Activated CD8-positive, alpha-beta memory T cell treated with anti-CD3 and anti-CD28 coated beads for 1 hour (primary cell): ENCODE measurements at places on chromosomes 7 and 10.

GRCh38 chr10:97023401-97024167, 162.2 kb downstream of the SLIT1 start:
- no peak for DNase-seq

DNA sequence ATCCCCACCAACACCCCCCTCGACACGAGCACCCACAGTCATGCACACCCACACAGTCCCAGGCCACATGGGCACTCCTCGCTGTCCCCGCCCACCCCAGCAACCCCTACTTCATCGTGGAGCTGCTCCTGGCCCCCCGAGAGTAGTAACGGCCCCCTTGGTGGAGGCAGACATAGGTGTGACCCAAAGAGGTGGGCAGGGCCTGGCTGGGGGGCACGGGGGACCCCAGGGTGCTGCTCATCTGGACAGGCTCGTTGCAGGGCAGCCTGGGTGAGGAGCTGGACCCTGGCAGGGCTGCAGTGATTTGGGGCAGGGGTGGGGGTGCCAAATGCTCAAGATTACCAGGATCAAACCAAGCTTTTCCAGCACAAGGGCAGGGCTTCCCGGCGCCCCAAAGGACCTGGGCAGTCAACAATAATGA, 42.4 kb upstream of the ZMIZ1 start:
- no peak for DNase-seq

DNA sequence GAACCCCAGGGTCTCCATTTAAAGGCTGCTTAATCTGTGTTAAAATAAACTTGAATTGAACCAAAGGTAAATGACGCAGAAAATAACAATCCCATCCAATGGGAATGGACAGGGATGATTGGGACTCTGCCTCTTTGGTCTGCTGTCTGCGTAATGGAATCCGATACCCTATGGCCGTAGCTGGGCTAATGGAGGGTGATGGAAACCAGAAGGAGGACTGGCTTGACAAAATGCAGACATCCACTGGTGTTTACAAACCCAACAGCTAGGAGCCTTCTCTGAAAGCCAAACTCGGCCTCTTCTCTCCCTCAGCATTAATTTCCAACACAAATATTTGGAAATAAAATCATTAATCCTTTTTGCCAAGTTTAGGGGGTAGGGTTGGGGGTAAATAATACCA, 162.2 kb upstream of the CHST15 start:
- DNase-seq = no peak

GRCh38 chr10:21260066-21260465, 265.4 kb downstream of the SKIDA1 start:
- DNase-seq = no peak

GRCh38 chr7:85016286-85016685, 170.6 kb downstream of the SEMA3D start:
- no peak for DNase-seq

DNA sequence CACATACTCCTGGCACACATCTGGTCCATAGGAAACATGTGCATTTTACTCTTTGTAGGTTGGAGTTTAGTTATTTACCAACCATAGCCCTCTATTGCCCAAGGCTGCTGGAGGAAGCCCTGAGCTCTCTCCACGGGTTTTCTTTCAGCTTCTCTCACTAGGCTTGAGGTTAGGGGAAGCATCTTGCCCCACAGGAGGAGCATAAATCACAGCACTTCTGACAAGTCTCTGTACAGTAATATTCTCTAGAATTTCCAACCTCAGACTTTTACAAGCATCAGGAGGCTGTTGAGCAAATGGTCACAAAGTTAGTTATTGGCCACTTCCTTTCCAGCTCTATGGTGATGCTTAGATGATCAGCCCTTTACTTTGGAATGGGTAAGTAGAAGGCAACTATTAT, 122.9 kb upstream of the GLI3 start:
- no peak for DNase-seq

DNA sequence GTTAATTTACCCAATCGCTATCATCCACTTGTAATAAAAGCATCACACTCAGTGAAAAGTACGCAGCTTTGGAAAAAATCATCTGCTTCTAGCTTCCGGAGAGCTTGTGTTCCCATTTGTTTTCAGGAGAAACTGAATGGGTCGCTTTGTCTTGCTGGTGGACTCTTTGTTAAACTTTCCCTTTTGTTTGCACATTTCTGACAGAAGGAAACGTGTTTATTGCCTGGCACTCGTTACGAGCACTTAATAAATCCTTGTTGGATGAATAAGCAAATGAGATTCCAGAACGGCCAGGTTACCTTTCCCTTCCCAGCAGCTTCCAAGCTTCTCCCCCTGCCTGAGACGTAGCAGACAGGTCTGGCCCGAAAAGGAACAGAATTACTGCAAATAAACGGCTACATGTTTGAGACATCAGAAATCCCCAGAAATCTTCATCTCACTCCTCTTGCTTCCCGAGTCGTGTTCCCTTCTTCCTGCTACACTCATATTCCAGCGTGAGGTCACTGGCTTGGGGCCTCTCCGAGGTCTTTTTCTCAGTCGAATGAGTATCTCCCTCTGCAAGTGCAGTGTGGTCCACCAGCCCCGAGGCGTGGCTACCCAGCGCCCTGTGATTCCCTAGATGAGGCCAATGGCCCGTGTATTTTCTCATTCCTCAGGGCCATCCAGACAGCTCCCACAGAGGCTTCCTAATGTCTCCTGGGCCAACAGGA, 167.2 kb downstream of the FRMD4A start:
- DNase-seq = no peak

DNA sequence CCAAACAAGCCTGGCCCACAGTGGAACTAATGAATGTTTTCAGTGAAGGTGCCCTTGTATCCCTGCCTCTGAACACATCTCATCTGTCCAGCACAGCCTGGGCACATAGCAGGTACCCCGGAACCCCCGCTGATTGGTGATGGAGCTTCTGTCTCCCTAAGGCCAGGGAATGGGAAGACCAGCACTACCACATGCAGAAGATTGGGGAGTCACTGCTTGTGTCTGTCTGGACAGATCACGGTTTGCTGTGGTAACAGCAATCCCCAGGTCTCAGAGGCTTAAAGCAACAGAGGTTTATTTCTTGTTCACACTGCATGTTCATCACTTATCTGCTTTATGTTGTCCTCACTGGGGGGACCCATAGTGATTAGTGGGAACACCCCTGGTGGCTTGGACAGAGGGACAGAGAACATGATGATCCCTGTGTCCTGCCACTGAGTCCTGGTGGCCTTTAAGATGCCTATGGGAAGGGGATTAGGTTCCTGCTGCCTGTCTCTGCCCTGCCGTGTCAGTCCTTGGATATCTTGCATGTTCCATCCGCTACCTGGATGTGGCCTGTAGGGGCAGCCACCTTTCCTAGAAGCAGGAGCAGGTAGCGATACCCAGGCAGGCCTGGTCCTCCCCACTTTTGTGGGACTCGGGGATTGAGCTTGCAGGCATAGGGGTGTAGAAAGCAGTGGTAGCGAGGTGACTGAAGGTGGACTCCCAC, 3.6 kb downstream of the TSPAN14 start:
- no peak for DNase-seq
